ENCODE measurements at places on chromosomes 2 and 18.
A peak's percentile ranks its signal among the peaks of the same experiment; 100 is the strongest.

DNA sequence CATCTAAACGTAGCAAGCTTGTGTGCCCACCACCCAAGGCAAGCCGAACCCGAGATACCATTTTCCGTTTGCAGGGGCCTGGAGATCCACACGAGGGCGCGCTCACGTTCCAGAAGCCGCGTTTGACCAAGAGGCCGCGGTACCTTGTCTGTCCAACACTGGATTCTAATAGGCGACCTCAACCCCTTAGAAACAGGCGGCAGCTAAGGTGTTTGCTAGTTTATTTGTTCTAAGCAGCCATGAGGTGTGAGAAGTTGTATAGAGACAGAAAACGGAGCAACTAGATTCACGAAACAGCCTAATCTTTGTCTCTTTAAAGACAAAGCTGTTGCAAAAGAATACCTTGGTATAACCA is 4.2 kb downstream of the HOXD11 start:
- no peak for DNase-seq

GRCh38 chr2:25817630-25818029 is 60.7 kb downstream of the ASXL2 start:
- no peak for DNase-seq

DNA sequence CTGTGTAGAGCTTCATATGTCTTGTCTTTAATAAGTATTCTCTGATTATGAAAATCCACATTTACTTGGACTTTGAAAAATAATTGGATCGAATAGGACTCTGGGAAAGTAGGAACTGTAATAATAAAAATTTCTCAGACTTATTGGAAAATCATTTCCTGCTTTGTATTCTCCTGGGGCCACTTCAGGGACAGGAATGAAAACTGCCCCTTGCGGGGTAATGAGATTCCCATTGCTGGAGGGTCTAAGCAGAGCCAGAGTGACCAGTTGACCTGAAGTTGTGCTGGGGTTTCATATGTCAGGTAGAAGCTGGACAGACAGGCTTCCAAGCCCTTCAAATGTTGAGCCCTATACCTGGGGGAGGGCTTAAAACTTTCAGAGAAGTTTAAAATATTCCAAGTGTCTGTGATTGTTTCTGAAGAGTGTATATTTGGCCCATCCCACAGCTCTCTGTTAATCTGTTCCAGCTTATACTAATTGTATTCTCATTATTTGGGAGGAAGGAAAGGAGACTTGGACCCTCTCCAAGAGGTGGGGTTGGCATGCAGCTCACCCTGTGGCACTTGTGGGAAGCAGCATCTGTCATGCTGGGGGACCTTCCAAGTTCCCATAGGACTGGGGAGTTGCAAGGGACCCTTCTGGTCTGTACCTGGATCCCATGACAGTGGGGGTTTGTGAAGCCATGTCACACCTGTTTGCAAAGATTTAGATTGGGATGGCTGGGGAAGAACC is 268.7 kb upstream of the ATP5MC3 start:
- DNase-seq, result no peak

- peak; percentile 64 for DNase-seq
These were observed 59.9 kb downstream of the SUMO1 start for GRCh38 chr2:202178346-202178958.

DNA sequence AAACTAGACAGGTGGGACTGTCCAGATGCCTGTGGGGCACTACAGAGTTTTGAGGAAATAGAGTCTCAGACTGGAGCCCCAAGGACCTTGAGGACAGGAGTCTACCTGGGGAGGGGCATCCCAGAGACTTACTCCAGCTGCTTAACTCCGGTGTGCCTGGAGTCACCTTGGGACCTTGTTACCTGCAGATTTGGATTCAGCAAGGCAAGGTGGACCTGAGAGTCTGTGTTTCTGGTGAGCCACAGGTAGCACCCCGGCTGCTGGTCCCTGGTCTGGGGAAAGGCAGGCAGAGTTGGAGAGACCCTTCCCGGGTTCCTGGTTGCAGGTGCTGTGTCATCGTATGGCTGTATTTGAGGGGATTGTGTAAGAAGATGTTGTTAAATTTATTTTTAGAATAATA is 102.4 kb downstream of the AGAP1 start:
- DNase-seq, result no peak

DNA sequence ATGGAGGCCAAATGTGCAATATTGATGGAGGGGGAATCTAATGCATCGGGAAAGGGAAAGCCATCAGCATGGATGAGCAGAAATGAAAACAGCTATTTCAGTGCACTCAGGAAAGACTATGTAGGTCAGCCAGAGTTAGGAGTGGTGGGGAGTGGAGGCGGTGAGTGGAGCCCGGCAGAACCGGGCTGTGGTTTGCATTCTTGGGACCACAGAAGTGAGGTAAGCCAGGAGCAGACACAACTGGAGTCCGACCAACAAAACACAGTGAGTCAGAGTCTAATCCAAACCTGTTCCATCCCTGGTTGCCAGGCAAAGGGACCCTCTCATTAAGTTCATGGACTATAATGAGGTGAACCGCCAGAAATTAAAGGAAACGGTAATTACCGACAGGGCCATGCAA is 61.1 kb upstream of the RAB12 start:
- no peak for DNase-seq

DNA sequence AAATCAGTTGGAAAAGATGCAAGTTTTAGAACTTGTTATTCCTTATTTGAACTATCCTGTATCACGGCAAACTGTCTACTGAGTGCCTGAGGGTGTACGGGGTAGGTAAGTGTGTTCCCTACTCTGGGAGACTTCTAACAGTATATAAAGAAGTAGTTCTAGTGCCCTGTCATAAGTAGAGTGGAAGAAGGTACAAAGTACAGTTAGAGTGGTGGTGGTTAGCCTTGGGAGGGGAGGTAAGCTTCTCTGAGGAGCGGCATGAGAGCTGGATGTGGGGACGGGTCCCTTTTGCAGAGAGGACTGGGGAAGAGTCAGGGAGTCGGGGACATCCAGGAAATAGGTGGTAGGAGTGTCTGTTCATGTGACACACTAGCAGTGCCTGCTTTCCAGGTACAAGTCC is 48.5 kb downstream of the DGKD start:
- DNase-seq, result no peak

DNA sequence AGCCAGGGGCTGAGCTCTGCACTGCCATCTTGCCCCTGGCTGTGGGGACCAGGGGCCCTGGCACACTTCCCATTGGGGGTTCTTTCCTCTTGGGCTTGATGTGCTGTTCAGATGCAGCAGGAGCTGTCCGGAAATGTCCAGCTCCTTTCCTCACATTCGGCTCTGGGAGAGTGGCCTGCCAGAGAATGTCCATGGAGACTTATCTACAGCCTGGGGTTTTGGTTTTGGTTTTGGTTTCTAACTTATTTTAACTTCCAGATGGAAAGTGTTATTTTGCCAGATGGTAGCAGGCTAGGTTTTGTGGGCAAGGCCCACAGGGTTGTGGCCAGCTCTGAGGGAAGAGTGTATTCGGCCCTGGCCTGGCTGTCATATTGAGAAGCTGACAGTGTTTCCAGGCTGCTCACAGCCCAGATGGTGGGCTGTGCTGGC is 177.3 kb downstream of the ANKRD30B start:
- DNase-seq, result no peak

DNA sequence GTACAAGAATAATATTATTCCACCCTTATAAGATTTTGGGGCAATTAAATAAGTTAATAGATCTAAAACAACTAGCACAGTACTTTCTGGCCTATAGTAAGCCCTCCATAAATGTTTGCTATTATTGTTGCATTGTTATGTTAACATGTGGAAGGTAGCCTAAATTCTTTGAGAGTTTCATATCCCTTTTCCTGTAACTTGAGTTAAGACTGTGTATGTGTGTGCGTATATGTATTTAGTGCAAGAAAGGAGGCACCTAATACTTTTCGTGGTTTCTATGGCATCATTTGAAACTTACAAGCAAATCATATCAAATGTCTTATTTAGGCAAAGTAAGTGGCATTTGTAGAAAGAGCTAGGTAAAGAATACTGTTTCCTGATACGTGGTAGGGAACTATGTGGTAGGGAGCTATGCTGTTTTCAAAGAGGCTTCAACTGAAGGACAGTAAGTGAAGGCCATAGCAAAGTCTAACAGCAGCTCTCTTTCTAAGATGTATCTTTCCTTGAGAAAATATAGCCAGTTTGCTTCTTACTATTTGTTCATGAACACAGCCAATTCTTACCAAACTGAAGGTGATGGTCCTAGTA is 36.8 kb upstream of the C2orf74 start:
- no peak for DNase-seq

- DNase-seq, result no peak
These were observed 43.8 kb upstream of the CYP26B1 start for GRCh38 chr2:72191441-72191840.

DNA sequence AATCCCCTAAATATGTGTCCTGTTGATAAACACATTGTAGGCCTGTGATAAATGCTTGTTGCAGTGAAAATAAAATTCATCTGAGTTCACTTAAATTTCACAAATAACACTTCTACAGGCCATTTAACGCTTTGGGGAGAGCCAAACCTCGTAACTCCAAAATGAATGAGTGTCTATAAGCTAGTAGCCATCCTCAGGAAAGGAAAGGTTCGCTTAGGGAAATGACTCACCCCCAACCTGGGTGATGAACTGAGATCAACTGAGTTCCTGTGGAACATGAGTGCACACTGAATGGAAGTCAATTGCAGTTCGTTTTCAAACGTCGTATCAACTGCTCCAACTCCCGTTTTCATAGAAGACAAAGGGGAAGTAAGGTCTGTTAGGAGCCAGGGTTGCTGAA is 527.6 kb upstream of the ID2 start:
- no peak for DNase-seq

DNA sequence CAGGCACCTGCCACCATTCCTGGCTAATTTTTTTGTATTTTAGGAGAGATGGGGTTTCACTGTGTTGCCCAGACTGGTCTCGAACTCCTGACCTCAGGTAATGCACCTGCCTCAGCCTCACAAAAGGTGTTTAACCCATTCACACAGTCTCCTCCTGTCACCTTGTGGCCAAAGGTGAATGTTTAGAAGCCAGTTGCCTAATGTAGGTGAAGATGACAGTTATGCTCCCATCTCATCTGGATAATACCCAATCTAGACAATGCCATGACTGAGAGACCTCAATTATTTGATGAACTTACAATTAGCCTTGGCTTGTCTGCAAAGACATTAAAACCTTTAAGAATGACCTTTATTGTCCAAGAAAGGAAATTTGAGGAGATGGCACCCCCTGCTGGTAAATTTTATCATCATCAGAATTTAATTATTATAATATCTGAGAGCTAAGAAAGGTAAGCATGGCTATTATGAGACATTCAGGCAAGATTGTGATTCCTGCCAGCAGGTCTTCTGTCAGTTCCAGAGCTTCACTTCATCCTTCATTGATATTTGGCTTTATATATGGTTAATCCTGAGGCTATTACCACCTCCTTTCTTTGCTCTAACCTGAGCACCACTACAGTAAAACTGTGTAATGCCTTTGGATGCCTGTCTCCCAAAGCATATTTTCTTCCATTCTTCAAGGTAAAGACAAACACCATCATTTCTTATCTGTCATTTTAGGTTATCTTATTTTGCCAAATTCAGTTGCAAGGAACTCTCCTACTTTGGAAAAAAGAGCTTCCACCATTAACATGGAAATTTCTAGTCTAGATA is 117.6 kb downstream of the FAM124B start:
- no peak for DNase-seq

GRCh38 chr18:3224223-3224622 is 4.5 kb upstream of the MYOM1 start:
- no peak for DNase-seq

- DNase-seq, result no peak
These were observed 246.3 kb upstream of the SIX2 start for GRCh38 chr2:45255563-45255962.

- DNase-seq, result no peak
These were observed 52.2 kb upstream of the RIOK3 start for GRCh38 chr18:23400918-23401317.

- DNase-seq, result no peak
These were observed 267.6 kb downstream of the TFCP2L1 start for GRCh38 chr2:121017396-121017795.

DNA sequence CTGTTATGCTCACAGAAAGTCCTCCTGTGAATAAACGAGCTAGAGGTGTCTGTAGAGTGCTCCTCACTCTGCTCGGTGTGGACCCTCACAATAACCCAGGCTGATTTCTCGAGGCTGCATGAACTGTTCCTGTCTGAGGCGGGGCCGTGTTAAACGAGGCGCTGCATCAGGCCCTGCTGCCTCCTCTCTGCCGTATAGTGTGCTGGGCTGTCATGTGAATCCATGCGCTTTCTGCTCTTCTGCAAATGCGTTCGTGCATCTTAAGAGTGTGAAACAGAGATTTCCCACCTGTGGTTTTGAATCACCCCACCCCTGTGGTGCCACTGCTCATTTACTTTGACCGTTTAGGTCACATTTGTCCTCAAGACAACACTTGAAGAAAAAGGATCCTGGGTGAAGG is 26.2 kb downstream of the TRAF3IP1 start:
- DNase-seq, result no peak

GRCh38 chr18:57287766-57288165 is 64.6 kb upstream of the ST8SIA3 start:
- DNase-seq, result no peak

DNA sequence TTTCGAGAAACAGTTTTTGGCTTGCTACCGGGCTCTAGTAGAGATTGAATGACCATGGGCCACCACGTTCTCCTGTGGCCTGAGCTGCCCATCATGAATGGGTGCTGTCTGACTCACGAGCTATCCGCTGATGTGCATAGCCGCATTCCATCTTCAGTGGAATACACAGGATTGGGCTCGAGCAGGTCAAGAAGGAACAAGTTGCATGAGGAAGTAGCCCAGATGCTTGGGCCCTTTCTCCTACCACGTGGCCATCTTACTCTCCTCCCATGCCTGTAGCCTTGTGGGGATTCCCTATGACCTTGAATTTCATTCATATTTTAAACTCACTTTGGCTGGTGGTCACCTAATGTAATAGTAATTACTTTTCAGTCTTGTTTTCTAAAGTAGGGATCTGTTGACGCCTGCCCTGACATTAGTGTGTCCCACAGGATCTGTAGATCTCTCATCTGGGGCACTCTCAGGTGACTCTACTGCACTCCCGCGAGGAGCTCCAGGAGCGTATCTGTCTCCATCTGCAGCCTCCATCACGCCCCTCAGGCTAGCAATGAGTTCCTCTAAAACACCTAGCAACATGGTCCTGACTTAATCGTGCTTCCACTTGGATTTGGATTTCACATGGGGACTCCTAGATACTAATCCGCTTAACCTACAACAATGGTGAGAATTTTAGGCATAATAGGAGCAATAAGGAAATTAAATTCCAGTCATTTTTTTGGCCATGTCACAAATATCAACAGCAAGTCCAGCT is 67.8 kb downstream of the PSMG2 start:
- no peak for DNase-seq

All from right renal pelvis (tissue), 4 donors.